CD4-positive, alpha-beta T cell treated with Interleukin-4 for 1 hour (primary cell): ENCODE measurements at places on chromosomes 12 and 14.

- no peak for DNase-seq
Measured at GRCh38 chr12:7012024-7012607, 6.2 kb downstream of the LPCAT3 start.

DNA sequence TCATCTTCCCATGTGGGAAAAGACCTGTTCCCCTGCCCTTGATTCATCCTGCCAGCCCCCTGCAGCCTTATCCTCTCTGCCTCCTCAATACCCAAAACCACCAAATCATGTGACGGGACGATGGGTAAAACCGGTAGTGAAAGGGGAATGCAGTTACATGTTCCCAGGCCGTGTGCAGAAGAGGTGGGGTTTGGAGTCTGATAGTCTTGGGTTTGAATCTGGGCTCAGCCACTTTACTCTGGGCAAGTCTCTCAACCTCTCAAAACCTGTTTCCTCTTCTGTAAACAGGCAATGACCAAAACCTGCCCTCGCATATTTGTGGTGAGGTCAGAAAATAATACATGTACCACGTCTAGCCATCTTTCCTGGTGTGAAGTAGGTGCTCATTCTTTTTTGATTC lies 123.0 kb downstream of the PLXNC1 start:
- DNase-seq: no peak

DNA sequence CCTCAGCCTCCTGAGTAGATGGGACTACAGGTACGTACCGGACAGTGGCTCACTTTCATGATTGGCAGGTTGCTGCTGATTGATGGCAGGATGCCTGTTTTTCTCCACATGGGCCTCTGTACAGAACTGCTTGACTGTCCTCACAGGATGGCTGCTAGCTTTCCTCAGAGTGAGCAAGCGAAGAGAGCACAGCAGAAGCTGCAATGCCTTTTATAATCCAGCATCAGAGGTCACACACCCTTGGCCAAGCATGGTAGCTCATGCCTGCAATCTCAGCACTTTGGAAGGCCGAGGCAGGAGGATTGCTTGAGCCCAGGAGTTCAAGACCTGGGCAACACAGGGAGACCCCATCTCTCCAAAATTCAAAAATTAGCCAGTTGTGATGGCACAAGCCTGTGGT lies 31.0 kb downstream of the ARF6 start:
- no peak for DNase-seq

DNA sequence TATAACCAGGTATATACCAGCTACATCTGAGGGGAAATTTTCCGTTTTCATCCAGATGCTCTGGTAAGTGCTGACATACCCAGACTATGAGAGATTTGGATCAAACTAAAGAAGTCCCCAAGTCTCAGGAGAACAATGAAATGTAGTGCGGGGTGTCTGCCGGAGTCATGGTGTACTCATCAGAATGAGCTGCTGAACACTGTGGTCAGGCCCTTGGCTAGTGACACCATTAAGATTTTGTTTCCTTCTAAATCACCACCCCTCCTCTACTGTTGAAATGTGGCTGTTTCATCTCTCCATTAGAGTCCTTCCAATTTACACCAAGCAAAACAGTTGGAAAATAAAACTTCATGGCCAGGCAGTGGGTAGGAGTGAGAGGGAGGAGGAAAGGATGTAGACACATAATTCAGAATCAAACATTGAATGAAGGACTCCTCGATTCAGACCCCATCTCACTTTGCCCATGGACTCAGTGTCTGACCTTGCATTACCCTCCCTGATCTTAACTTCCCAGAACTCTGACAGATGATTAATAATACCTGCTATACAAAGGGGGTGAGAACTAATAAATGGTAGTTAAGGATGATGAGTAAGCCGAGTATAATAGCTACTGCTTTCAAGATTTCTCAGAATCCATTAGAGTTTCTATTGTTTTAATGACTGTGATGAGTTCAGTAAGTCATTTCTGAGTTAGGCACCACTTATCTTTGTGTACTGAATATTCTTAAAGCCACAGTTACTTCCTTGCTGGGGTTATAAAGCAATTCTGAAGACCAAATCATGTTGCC lies 127.4 kb downstream of the CRADD start:
- no peak for DNase-seq

- DNase-seq: no peak
Measured at GRCh38 chr14:86505808-86506207, 975.9 kb downstream of the FLRT2 start.

DNA sequence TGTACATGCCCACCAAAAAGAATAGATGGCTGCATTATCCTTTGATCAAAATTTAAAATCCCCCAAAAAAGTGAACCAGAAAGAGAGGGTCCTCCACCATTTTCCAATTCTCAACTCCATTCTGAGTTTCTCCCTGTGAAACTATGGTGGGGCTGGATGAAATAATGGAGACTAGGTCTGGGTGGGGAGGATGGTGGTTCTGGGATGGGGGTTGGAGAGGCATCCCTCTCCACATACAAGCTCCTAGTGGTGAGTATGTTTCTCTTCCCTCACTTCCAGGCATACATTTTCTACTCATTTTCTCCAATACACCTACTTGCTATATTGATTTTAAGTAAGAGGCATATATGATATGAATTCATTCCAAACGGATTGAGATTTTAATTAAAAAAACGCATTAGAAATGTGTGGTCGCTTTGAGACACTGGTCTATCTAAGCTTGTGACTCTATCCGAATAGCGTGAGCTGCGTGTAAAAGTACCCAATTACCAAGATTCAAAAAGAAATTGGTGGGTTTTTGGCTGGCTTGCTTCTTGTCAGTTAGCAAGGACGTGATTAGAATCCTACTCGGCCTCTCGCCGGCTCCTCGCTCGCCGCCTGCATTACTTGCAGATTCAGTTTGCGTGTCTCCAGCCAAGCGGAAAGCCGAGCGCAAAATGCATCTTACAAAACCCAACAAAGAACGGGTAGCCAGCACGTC lies 3.4 kb downstream of the ASCL1 start:
- no peak for DNase-seq

DNA sequence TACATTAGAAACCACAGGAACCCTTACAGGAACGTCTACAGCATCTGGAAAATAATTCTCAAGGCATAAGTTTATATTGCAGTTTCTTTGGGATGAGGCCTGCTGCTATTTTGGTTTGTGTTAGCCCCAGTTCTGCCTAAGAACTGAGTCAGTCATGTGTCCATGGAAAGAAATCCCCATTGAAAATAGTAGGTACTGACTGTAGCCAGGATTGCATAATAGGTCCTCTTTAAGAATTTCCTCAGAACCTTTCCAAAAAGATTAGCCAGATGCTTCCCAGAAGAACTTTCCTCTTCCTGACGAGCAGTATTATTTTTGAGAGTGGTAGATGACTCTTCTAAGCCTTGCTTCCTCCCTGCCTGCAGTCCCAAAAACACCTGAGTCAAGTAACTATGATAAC lies 52.6 kb downstream of the RASSF8 start:
- no peak for DNase-seq

DNA sequence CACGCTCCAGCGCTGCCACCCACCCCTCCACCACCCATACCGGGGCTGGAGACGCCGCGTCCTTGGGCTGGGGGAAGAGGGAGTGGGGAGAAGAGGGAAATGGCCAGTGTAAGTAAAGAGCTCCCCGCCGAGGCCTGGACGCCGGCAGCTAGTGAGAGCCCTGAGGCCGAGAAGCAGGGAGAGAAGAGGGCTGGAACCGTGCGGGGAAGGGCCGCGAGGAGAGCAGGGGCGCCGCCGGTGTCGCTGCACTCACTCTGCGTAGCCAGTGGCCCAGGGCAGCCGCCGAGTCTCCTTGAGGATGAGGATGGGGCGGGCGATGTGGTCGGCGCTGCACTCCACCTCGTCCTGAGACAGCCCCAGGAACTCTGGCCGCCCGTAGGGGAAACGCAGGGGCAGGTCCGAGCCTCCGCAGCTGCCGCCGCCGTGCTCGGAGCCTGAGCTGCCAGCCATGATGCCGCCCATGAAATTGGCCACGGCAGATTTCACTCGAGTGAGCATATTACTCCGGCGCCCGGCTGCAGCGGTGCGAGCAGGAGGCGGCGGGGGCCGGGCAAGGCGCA lies 631 bp downstream of the PPM1H start:
- DNase-seq: no peak

GRCh38 chr12:31033681-31034080 lies 40.0 kb upstream of the DDX11 start:
- DNase-seq: no peak

- DNase-seq: no peak
Measured at GRCh38 chr12:113418213-113418879, 3.8 kb upstream of the SDSL start.

- peak; percentile 54 for DNase-seq
Measured at GRCh38 chr12:48995086-48995879, 3.9 kb downstream of the DDN start.

- no peak for DNase-seq
Measured at GRCh38 chr12:70960484-70960883, 39.9 kb upstream of the PTPRR start.

DNA sequence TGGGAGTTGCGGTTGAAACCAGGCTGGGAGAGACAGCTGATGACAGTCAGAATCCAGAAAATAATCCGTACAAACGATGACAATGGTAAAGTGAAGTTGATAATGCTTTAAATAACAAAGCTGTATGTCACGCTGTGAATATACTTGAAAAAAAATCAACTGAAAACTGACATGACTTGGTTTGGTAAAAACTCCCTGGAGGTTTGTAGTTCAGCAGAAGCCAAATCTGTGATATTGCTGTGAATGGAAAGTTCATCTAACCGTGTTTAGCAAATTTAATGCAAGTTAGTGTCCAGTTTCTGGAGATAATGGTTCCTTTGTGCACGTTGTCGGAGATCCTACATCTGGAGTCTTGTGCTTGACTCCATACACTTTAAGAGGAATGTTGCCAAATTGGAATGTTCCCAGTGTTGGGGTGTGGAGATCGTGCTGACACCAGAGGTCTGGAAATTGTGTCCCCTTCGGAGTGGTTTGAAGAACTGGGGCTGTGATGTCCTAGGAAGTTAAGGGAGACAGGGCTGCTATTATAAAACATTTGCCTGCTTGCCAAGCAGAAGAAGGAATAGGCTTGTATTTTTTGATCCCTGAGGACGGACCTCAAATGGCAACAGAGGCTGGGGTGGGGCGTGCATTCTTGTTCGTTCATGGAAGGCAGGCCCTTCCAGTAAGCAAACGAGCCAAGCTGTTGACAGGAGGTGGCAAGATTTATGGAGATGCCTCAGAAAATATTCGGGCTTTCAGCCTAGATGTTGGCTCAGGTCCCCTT lies 30.6 kb downstream of the PPFIBP1 start:
- no peak for DNase-seq

DNA sequence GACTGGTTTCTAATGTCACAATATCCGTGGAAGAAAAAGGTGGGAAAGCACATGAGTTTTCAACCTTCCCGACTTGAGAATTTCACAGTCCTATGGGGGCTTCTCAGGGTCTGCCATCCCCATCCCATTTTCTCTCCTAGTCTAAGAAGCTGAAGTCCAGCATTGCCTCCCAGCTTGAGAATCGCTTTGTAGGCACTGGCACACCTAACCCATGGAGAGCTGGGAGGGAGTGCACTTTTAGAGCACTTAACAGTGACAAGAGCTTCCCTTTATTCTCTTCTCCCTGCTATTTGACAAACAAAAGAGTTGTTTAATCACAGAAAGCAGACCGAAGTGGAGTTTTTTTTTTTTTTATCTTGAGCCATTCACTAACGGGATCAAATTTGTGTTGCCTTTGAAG lies 22.8 kb upstream of the SRRM4 start:
- no peak for DNase-seq

DNA sequence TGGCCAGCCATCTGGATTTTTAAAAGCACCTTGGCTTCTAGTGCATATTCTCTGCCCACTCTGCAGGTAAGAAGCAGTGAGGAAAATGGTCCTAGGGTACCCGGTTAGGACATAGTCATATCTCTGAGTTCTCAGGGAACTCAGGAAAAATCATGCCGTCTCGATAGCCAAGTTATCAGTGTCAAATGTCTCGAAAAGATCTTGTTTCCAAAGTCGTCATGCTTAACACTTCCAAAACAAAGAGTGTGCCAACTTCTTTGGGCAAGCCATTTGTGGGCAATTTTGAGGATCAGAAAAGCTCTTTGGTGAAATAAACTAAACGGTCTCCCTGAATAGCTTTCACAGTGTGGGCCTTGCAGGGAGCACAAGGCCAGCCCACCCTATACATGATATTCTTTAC lies 39.2 kb downstream of the RASSF3 start:
- no peak for DNase-seq

GRCh38 chr12:31859232-31859977 lies 99.8 kb upstream of the RESF1 start:
- peak; percentile 9 for DNase-seq

- no peak for DNase-seq
Measured at GRCh38 chr12:97638739-97639138, 176.1 kb downstream of the RMST start.

DNA sequence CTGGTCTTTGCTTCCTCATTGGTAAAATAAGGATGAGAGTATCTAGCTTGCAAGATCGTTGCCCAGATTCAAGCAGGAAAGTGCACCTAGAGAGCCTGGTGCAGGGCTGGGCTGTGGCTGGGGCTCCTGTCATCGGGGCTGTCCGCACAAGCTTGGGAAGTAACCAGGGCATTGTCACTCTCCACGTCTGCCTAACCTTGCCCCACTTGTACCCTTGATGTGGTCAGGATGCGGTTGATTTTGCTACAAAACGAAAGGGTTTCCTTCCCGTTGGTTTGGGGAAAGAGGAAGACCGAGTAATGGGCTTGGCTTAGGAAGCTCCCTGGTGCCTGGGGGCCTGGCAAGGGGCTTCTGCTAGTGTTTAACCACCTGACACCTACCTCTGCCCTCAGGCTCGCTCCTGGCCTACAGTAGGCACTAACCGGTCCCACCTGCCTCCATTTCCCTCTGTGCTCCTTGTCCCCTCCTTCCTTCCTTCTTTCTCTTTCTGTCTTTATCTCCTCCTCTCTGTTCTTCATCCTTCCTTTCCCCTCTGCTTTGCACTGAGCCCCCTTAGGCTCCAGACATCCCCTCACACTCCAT lies 21.8 kb downstream of the MVK start:
- DNase-seq: peak; percentile 28

GRCh38 chr12:3884671-3885070 lies 11.5 kb upstream of the PARP11 start:
- no peak for DNase-seq

DNA sequence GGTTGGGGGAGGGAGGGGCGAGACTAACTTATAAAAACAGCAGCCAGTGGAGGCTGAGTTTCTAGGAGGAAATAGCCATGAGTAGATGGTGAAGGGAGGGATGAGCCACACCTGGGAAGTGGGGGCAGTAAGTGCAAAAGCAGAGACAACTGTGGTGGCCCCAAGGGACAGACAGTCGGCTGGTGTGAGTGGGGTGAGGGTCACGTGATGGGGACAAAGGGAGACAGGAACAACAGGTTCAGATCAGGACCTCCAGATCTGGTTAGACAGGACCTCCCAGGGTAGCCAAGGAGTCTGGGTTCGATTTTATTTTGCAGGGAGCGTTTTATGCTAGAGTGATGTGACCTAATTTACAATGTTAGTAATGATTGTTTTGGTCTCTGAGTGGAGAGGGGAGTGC lies 8.6 kb downstream of the RPH3A start:
- DNase-seq: no peak

DNA sequence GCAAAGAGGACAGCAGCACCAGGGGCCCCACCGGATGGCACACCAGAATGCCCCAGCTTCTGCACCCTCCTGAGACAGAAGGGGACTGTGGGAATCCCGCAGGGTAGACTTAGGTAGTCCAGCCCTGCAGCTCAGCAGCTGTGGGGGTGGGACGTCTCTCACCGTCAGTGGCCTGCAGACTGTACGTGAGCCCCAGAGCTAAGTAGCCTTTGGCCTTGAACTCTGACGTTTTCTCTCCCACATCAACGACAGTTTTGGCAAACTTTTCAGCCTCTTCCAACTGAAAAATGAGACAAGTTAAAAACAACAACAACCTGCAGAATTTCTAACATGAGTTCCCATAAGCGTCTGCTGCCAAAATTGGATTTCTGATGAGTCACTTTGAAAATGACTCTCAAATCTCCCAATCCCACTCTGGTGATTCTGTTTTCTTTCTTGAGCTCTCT lies 161.4 kb downstream of the TTC7B start:
- DNase-seq: no peak
